CD4-positive, alpha-beta T cell (primary cell): ENCODE measurements at places on chromosomes 1 and 21. TPM values are rescaled to one million over a fixed set of nuclear protein-coding genes. Genes with fewer than 3 reads are reported as not detected.

Gene OR10Z1
- total RNA-seq, result not detected

Gene HAO2
- total RNA-seq, result not detected

Gene C1QC
- total RNA-seq, result not detected

Gene DNALI1
- not detected for total RNA-seq

GRCh38 chr1:212481438-212481767, 48.7 kb downstream of the NENF start:
- H3K4me3 ChIP-seq, result no peak overlapping the region
- no peaks in the 10 kb centered on the region for H3K27me3 ChIP-seq
- no peak for DNase-seq
- peaks cover 13% of the 10 kb centered on the region for H3K4me1 ChIP-seq

- H3K27ac ChIP-seq, result no peak overlapping the region
- H3K4me3 ChIP-seq, result no peak overlapping the region
- no peaks in the 10 kb centered on the region for H3K4me1 ChIP-seq
These were observed 650.9 kb upstream of the ADGRL2 start for GRCh38 chr1:81149649-81150325.

GRCh38 chr1:47817861-47818260, 179.3 kb downstream of the TRABD2B start:
- no peak overlapping the region for H3K27ac ChIP-seq
- H3K27me3 ChIP-seq, result no peaks in the 10 kb centered on the region
- no peaks in the 10 kb centered on the region for H3K4me1 ChIP-seq
- H3K36me3 ChIP-seq, result no peaks in the 10 kb centered on the region
- no peak for DNase-seq

DNA sequence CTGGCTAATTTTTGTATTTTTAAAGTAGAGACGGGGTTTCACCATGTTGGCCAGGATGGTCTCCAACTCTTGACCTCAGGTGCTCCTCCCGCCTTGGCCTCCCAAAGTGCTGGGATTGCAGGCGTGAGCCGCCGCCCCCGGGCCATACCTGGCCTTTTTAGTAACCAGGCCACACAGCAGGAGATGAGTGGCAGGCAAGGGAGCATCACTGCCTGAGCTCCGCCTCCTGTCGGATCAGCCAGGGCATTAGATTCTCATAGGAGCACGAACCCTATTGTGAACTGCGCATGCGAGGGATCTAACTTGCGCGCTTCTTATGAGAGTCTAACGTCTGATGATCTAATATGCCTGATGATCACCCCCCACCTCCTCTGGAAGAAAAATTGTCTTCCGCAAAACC, 308.7 kb upstream of the PRMT6 start:
- no peaks in the 10 kb centered on the region for H3K4me1 ChIP-seq
- no peak overlapping the region for H3K4me3 ChIP-seq
- no peak for DNase-seq
- H3K27me3 ChIP-seq, result no peaks in the 10 kb centered on the region
- H3K36me3 ChIP-seq, result no peaks in the 10 kb centered on the region
- H3K27ac ChIP-seq, result no peak overlapping the region

- H3K27me3 ChIP-seq, result peaks cover 3% of the 10 kb centered on the region
- no peak overlapping the region for H3K4me3 ChIP-seq
- no peak overlapping the region for H3K27ac ChIP-seq
- no peaks in the 10 kb centered on the region for H3K36me3 ChIP-seq
- DNase-seq, result no peak
- peaks cover 45% of the 10 kb centered on the region for H3K4me1 ChIP-seq
These were observed 79.0 kb downstream of the SYT2 start for GRCh38 chr1:202631076-202631923.

DNA sequence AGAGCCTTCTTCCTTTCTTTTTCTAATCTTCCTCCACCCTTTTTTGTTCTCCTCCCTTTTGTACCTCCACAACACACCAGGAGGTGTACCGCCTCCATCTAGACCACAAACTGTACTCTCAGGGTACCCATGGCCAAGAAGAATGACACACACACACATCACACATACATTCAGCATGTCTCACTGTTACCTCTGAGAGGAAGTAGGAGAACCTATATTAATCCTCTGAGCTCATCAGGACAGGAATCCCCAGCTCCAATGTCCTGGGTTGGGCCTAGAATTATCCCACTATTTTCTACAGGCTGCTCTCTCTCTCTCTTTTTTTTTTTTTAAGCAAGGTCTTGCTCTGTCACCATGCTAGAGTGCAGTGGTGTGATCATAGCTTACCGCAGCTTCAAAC, 36.7 kb downstream of the ATP2B4 start:
- no peaks in the 10 kb centered on the region for H3K27me3 ChIP-seq
- H3K36me3 ChIP-seq, result peaks cover 9% of the 10 kb centered on the region
- H3K27ac ChIP-seq, result peak overlapping the region; percentile 10
- DNase-seq, result no peak
- no peak overlapping the region for H3K4me3 ChIP-seq

DNA sequence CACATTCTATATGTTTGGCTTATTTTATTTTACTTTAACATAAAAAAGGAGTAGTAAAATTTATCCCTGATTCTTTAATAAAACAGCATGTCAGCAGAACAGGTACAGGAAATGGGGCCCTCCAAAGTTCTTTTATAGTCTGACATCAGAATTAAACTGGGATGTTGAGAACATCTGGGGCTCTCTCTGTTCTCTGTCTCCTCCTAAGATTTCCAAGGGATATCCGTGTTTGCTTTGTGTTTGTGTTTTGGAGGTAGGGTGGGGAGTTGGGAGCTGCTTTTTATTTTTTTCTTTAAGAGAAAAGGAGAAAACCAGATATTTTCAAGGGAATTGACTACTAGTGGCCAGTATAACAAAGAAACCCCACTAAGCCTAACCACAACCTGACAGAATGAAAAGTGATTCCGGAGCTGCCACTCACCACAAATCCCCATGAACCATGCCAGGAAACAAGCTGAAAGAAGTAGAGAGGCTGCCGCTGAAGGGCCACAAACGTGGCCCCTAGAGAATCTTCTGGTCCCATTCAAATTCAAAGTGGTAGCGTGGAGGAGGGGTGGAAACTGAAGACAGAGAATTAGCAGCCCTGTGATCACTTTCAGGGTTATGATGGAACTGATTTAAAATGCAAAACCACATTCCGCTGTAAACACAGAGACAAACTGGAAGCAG, 369.6 kb upstream of the ADGRL2 start:
- H3K27me3 ChIP-seq, result no peaks in the 10 kb centered on the region
- no peak overlapping the region for H3K27ac ChIP-seq
- H3K36me3 ChIP-seq, result no peaks in the 10 kb centered on the region
- H3K4me3 ChIP-seq, result no peak overlapping the region

DNA sequence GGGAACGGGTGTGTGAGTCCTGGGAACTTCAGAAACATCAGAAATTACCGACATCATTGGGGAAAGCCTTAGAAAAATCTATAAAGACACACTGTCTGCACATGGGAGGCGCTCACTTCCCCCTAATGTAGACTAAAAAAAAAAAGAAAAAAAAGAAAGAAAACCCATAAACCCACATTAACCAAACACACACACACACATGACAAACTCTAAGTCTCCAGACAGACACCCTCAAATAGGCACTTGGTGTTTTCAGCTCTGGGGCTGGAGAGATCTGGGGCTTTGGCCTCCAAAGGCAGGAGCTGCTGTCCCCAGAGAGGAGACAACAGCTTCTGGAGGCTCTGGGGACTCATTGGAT, 13.2 kb upstream of the SDHB start:
- no peak overlapping the region for H3K27ac ChIP-seq
- no peak overlapping the region for H3K4me3 ChIP-seq

DNA sequence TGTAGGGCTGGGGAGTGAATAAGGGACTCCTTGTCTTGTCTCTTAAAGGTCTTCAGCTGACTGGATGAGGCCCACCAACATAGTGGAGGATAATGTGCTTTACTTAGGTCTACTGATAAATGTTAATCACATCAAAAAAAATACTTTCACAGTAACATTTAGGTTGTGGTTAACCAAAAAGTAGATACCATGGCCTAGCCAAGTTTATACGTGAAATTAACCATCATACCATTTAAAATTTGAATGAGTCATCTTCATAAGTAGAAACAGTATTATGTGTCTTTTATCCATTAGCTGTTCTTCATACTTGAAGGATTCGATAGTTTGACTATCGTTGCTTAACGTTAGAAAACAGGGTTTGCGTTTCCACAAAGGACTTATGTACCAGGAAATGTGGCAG, 80.9 kb downstream of the MTR start:
- no peak for DNase-seq
- H3K36me3 ChIP-seq, result peaks cover 53% of the 10 kb centered on the region
- no peak overlapping the region for H3K4me3 ChIP-seq
- no peaks in the 10 kb centered on the region for H3K4me1 ChIP-seq
- no peak overlapping the region for H3K27ac ChIP-seq

GRCh38 chr1:42932442-42932941, 26.2 kb downstream of the SLC2A1 start:
- H3K4me3 ChIP-seq, result peak overlapping the region; percentile 25
- H3K4me1 ChIP-seq, result peaks cover 78% of the 10 kb centered on the region
- no peak for DNase-seq
- peaks cover 53% of the 10 kb centered on the region for H3K36me3 ChIP-seq
- H3K27ac ChIP-seq, result peak overlapping the region; percentile 83

DNA sequence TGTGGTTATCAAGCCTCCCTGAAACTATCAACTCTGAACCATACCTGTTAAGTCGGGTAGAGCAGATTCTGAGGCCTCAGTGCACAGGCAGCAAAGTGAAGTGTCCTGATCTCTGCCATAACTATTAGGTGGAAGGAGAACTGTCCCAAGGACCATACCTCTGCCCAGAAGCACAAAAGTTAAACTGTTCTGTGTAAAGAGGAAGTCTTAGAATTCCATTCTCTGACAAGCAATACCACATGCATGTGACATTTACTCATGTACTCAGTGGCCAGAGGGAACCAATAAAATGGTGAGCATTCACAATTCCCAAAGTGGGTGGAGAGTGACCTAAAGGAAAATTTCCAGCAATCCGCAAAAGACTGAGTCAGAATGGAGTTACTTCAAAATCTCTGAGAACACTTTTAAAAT, 61.0 kb downstream of the TOR3A start:
- H3K36me3 ChIP-seq, result no peaks in the 10 kb centered on the region
- no peak overlapping the region for H3K27ac ChIP-seq
- H3K4me3 ChIP-seq, result no peak overlapping the region
- peaks cover 14% of the 10 kb centered on the region for H3K4me1 ChIP-seq
- no peaks in the 10 kb centered on the region for H3K27me3 ChIP-seq

DNA sequence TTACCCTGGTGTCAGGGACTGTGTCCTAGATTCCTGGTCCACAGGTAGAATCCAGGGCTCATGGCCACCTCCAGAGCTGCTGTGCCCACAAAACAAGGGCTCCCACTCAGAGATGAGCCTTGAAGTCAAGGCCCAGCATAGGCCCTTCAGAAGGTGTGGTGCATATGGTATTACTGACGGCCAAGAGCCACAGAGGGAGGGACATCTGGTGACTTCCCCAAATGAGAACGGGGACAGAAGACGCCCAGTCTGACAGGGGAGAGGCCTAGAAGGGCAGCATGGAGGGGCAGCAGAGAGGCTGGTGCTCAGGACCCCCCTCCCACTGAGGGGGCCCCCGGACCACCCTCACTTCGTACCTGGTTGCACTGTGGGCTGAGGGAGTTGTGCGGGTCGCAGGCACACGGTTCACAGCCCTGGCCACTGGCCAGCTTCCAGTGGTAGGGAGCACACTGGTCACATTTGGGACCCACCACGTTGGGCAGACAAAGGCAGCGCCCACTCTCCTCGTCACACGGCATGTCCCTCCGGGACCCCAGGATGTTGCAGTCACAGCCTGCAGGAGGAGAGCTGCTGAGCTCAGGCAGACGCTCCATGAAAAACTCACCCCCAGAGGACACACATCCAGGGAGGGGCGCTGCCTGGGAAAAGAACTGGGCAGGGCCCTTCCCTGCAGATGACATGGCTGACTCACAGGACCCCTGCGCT, 25.0 kb downstream of the LAMB3 start:
- H3K27ac ChIP-seq, result no peak overlapping the region
- H3K4me1 ChIP-seq, result peaks cover 9% of the 10 kb centered on the region
- H3K4me3 ChIP-seq, result no peak overlapping the region
- H3K36me3 ChIP-seq, result no peaks in the 10 kb centered on the region

GRCh38 chr21:41289431-41289830, 27.2 kb upstream of the FAM3B start:
- H3K4me1 ChIP-seq, result peaks cover 5% of the 10 kb centered on the region
- no peak overlapping the region for H3K4me3 ChIP-seq
- peaks cover 5% of the 10 kb centered on the region for H3K27me3 ChIP-seq
- no peaks in the 10 kb centered on the region for H3K36me3 ChIP-seq
- DNase-seq, result no peak

DNA sequence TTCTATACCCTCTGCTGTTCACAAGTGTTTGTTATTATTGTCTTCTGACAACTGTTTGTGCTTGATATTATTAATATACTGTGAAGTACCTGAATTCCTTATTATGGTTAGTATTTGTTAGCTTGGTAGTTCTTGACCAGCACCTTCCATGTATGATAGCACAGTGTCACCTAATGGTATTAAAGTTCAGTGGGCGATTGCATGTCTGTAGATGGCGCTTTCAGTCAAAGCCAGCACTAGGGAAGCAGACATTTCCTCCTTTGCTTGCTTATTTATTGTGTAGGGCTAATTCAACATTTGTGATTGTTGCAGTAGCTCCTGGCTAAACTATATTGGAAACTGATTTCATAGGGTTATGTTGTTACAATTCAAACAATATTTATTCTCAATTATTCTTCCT, 218.0 kb downstream of the ZP4 start:
- H3K27me3 ChIP-seq, result no peaks in the 10 kb centered on the region
- H3K4me3 ChIP-seq, result no peak overlapping the region

DNA sequence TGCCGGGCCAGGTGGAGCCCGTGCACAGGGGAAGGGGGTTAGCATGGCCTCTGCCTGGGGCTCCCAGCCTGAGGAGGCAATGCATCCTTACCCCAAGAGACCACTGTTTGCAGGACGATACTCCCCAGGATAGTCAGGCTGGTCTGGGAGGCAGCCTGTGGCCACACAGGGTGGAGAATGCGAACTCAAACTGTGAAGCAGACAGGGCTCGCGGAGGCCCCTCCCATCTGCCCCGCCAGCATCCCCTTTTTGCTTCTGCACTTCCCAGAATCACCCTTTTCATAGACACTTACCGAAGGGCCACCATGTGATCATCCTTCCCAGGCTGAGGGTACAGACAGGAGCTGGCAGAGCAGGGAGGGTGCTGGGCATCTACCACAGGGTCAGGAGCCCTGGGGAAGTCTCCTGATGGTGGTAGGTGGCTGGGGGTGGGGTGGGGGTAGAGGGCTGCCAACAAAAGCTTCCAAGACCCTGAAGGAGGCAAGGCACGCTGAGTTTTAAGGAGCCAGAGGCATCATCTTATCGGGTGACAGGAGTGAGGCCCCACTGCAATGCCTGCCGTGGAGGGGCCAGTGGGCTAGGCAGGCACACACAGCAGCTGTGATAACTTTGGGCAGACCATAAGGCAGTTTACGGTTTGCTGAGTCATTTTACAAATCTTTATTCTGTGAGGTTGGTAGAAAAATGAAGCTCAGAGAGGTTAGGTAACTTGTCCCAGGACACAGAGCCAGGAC, 31.3 kb upstream of the BTG2 start:
- H3K4me3 ChIP-seq, result peak overlapping the region; percentile 49

GRCh38 chr1:180918519-180918918, 5.8 kb downstream of the KIAA1614 start:
- H3K36me3 ChIP-seq, result no peaks in the 10 kb centered on the region
- H3K4me3 ChIP-seq, result no peak overlapping the region
- H3K4me1 ChIP-seq, result no peaks in the 10 kb centered on the region
- no peak for DNase-seq
- peaks cover 14% of the 10 kb centered on the region for H3K27me3 ChIP-seq

- H3K36me3 ChIP-seq, result no peaks in the 10 kb centered on the region
- H3K4me3 ChIP-seq, result no peak overlapping the region
- no peak for DNase-seq
- H3K27me3 ChIP-seq, result no peaks in the 10 kb centered on the region
- H3K27ac ChIP-seq, result no peak overlapping the region
- no peaks in the 10 kb centered on the region for H3K4me1 ChIP-seq
These were observed 49.8 kb downstream of the KCNT2 start for GRCh38 chr1:196558411-196558810.
